Muscle of leg (tissue), 16 donors: ENCODE measurements at places on chromosomes 4 and X. TPM values are rescaled to one million over a fixed set of nuclear protein-coding genes. Genes with fewer than 3 reads are reported as not detected.

The RNF212 gene
- total RNA-seq = 3.2 TPM

The ADAM29 gene
- not detected for total RNA-seq

DNA sequence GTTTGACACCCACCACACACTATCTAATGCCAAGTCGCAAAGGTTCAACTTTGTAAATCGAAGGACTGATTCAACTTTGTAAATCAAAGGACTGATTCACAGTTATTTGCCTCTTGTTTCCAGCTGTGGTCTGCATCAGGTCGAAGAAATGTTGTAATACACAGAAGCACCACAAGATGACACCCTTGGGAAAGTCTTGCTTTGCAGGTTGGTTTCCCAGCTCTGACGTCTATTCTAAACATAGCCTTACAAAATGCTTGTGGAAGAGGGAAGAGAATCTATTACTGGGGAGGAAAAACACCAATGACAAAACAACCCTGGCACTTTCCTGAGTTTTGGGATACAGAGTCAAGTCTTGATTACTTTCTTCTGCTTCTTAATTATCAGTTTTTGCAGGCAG is 35.3 kb downstream of the SUPT20HL1 start:
- peaks cover 40% of the 10 kb centered on the region for H3K27me3 ChIP-seq
- no peak overlapping the region for H3K4me3 ChIP-seq
- DNase-seq = peak; percentile 93
- H3K36me3 ChIP-seq = no peaks in the 10 kb centered on the region

- no peaks in the 10 kb centered on the region for H3K27me3 ChIP-seq
- H3K4me3 ChIP-seq = no peak overlapping the region
- no peak for DNase-seq
- H3K4me1 ChIP-seq = no peaks in the 10 kb centered on the region
Observed at GRCh38 chr4:141548791-141549190, 87.6 kb upstream of the IL15 start.

- no peak overlapping the region for H3K27ac ChIP-seq
- no peaks in the 10 kb centered on the region for H3K27me3 ChIP-seq
- H3K4me3 ChIP-seq = no peak overlapping the region
- peaks cover 15% of the 10 kb centered on the region for H3K4me1 ChIP-seq
- peaks cover 76% of the 10 kb centered on the region for H3K36me3 ChIP-seq
- no peak for DNase-seq
Observed at GRCh38 chr4:7004331-7004730, 38.8 kb upstream of the TADA2B start.

- H3K4me3 ChIP-seq = peak overlapping the region; percentile 51
- no peaks in the 10 kb centered on the region for H3K27me3 ChIP-seq
- H3K4me1 ChIP-seq = peaks cover 22% of the 10 kb centered on the region
- peak overlapping the region; percentile 82 for H3K27ac ChIP-seq
- DNase-seq = no peak
- peaks cover 51% of the 10 kb centered on the region for H3K36me3 ChIP-seq
Observed at GRCh38 chr4:1310031-1310795, 20.5 kb downstream of the MAEA start.

- no peak overlapping the region for H3K4me3 ChIP-seq
- no peaks in the 10 kb centered on the region for H3K27me3 ChIP-seq
- peaks cover 13% of the 10 kb centered on the region for H3K4me1 ChIP-seq
- H3K27ac ChIP-seq = no peak overlapping the region
Observed at GRCh38 chr4:7753271-7753670, 186.4 kb downstream of the AFAP1 start.

- no peak for DNase-seq
- no peaks in the 10 kb centered on the region for H3K36me3 ChIP-seq
- H3K4me1 ChIP-seq = peaks cover 36% of the 10 kb centered on the region
- H3K4me3 ChIP-seq = no peak overlapping the region
Observed at GRCh38 chr4:7302781-7303404, 110.6 kb downstream of the SORCS2 start.

- no peak overlapping the region for H3K27ac ChIP-seq
- H3K4me1 ChIP-seq = peaks cover 17% of the 10 kb centered on the region
- no peak for DNase-seq
Observed at GRCh38 chrX:16867947-16868346, 2.2 kb downstream of the RBBP7 start.

The CC2D2A gene
- total RNA-seq = 20.8 TPM

DNA sequence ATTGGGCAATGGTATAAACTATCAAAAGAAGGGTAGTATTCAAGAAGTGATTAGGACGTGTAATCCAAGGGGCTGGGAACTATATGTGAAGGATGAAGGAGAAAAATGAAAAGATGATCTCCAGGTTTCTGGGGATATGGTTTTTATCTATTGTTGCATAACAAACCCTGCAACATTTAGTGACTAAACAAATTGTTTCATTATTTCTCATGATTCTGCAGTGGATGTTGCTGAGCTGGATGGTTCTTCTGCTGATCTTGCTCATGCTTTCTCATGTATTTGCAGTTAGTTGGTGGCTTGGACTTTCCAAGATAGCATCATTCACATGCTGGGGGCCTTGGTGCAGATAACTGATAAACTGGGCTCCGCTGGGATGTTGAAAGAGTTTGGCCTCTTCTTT is 29.1 kb downstream of the PHOX2B start:
- H3K4me1 ChIP-seq = no peaks in the 10 kb centered on the region
- H3K27me3 ChIP-seq = peaks cover 6% of the 10 kb centered on the region
- no peaks in the 10 kb centered on the region for H3K36me3 ChIP-seq
- no peak overlapping the region for H3K27ac ChIP-seq

- H3K27ac ChIP-seq = no peak overlapping the region
- no peaks in the 10 kb centered on the region for H3K36me3 ChIP-seq
- H3K27me3 ChIP-seq = no peaks in the 10 kb centered on the region
- H3K4me1 ChIP-seq = no peaks in the 10 kb centered on the region
- peak; percentile 27 for DNase-seq
Observed at GRCh38 chr4:70943114-70943513, 40.9 kb downstream of the MOB1B start.

- no peak for DNase-seq
- H3K4me1 ChIP-seq = no peaks in the 10 kb centered on the region
- H3K4me3 ChIP-seq = no peak overlapping the region
- H3K36me3 ChIP-seq = no peaks in the 10 kb centered on the region
Observed at GRCh38 chr4:24689212-24689611, 104.9 kb upstream of the DHX15 start.

DNA sequence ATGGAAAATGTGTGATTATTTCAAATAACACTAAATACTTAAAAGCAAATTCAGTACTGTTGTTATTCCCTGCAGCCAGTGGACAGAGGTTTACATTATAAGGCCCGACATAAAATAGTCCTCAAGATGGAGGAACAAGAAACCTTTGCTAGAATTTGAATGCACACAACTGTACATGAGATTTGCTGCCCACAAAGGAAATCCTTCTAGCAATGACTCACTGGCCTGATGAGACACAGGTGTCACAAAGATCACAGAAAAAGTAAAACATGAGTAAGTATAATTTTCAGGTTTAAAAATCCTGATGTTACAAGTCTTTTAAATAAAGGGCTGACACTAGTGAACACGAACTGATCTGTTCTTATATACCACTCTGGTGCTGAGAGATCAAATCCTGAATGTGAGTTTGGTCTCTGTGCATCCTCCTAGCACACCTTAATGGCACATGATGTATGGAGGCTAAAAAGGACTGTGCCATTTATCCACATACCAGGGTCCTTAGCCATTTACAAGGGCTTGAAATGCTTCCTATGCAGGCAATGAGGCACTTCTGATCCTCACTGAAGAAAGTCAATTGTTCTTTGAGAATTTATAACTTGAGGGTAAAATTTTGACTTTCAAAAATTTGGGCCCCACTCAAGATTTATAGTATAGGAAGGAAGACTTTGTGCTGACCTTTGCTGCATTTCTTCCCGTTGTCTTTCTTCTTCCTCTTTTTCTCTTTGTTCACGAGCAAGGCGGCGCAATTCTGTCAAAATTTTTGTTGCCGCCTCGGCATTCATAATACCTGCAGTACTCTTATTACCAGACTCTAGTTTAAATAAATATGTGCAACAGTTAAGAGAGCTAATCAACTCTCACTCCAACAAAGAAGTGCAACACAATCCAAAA is 23.0 kb downstream of the MAP7D3 start:
- no peak overlapping the region for H3K4me3 ChIP-seq
- H3K36me3 ChIP-seq = peaks cover 20% of the 10 kb centered on the region
- no peak for DNase-seq
- H3K27ac ChIP-seq = no peak overlapping the region
- no peaks in the 10 kb centered on the region for H3K4me1 ChIP-seq
- peaks cover 12% of the 10 kb centered on the region for H3K27me3 ChIP-seq

- DNase-seq = no peak
- H3K4me1 ChIP-seq = peaks cover 5% of the 10 kb centered on the region
- peaks cover 62% of the 10 kb centered on the region for H3K27me3 ChIP-seq
- no peak overlapping the region for H3K4me3 ChIP-seq
- H3K36me3 ChIP-seq = no peaks in the 10 kb centered on the region
- no peak overlapping the region for H3K27ac ChIP-seq
Observed at GRCh38 chrX:643911-644303, 13.3 kb downstream of the SHOX start.

- H3K27me3 ChIP-seq = no peaks in the 10 kb centered on the region
- no peak for DNase-seq
- no peaks in the 10 kb centered on the region for H3K36me3 ChIP-seq
- H3K4me3 ChIP-seq = no peak overlapping the region
Observed at GRCh38 chr4:90445380-90445779, 318.2 kb downstream of the CCSER1 start.

GRCh38 chrX:113675278-113675677 is 834.6 kb upstream of the AMOT start:
- peaks cover 3% of the 10 kb centered on the region for H3K27me3 ChIP-seq
- H3K4me1 ChIP-seq = no peaks in the 10 kb centered on the region
- no peak overlapping the region for H3K27ac ChIP-seq
- H3K36me3 ChIP-seq = no peaks in the 10 kb centered on the region

GRCh38 chr4:173001571-173001970 is 167.0 kb upstream of the GALNT7 start:
- no peak overlapping the region for H3K4me3 ChIP-seq
- no peak for DNase-seq
- H3K36me3 ChIP-seq = no peaks in the 10 kb centered on the region
- H3K27me3 ChIP-seq = no peaks in the 10 kb centered on the region

GRCh38 chr4:110108422-110108821 is 90.0 kb downstream of the ELOVL6 start:
- no peaks in the 10 kb centered on the region for H3K4me1 ChIP-seq
- no peak overlapping the region for H3K4me3 ChIP-seq
- DNase-seq = no peak
- no peaks in the 10 kb centered on the region for H3K36me3 ChIP-seq
- H3K27ac ChIP-seq = no peak overlapping the region
- no peaks in the 10 kb centered on the region for H3K27me3 ChIP-seq

- H3K36me3 ChIP-seq = no peaks in the 10 kb centered on the region
- H3K4me3 ChIP-seq = no peak overlapping the region
- H3K4me1 ChIP-seq = no peaks in the 10 kb centered on the region
- H3K27ac ChIP-seq = no peak overlapping the region
- DNase-seq = peak; percentile 65
Observed at GRCh38 chr4:93814722-93815121, 13.8 kb upstream of the ATOH1 start.

The SMIM10L2A gene
- total RNA-seq = 1.6 TPM

DNA sequence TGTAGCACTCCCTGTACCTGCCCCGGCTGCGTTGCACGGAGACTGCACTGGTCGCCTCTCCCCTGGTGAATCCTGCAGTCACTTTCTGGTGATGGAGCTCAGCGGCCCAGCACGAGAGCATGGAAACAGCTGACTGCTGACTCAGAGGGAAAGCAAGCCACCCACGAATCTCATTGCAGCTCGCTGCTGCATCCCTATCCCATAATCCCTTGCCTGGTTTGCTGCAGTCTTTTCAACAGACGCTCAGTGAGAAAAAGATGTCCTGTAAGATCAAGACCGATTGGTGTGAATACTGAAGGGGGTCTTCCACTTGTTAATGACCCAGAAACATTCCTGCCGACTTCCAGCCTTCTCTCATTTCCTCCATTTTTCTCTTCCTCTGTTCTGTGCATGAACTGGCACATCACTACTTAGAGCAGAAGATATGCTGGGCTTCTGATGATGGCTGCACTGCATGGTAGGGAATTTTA is 52.9 kb downstream of the TRIM2 start:
- H3K27me3 ChIP-seq = no peaks in the 10 kb centered on the region
- no peak overlapping the region for H3K4me3 ChIP-seq
- H3K27ac ChIP-seq = no peak overlapping the region
- peak; percentile 59 for DNase-seq

DNA sequence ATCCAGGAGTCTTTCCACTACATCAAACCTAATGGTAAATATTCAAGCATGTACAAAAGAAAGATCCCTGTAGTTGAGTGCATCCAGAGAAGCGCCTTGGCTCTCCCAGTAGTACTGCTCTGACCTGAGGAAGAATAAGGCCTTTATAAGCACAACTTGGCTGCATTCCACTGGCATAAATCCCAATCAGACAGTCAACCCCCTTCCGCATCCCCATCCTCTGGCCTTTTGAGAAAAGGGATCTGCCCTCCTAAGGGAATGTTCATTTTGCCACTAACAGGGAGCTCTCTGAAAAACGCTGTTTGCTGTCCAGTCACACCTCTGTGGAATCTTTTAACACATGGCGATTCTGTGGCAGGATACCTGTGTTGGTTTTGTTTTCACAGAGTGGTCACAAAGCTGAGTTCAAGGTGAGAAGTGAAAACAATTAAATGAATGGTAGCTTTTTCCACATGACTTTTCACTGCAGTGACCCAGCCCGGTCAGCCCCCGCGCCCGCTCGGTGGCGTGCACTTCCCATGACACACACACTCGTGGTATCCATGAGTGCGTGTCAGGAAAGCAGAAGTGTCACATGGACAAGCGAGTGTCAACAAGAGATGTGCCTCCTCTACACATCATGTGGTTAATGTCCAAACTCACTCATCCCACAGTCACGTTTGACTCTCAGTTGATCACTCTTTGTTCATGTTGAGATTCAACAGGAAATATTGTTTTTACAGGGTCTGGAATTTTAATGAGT is 112.2 kb upstream of the ENPP6 start:
- H3K27ac ChIP-seq = no peak overlapping the region
- DNase-seq = peak; percentile 76
- peaks cover 7% of the 10 kb centered on the region for H3K4me1 ChIP-seq
- no peaks in the 10 kb centered on the region for H3K36me3 ChIP-seq
- no peak overlapping the region for H3K4me3 ChIP-seq

GRCh38 chr4:140135529-140136088 is 18.4 kb downstream of the MAML3 start:
- H3K4me1 ChIP-seq = peaks cover 6% of the 10 kb centered on the region
- no peaks in the 10 kb centered on the region for H3K27me3 ChIP-seq
- no peak overlapping the region for H3K4me3 ChIP-seq
- DNase-seq = peak; percentile 42
- H3K36me3 ChIP-seq = no peaks in the 10 kb centered on the region
- no peak overlapping the region for H3K27ac ChIP-seq
